ENCODE measurements at places on chromosomes 6 and 20.

DNA sequence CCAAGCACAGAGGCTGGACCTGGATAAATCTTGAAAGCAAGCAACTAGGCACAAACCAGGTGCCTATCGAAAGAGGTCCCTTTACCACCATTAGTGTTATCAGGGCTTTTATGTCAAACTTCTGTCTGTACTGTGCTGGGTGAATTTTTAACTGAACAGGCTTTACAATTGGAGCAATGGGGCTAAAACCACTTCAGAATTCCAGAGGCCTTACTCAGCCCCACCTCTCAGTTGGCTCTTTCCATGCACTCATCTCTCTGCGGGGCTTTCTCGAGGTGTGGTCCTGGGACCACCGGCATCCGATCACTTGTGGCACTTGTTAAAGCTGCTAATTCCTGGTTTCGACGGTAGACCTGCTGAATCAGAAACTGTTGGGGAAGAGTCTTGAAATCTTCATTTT is 232.5 kb downstream of the SOX4 start:
- DNase-seq = no peak

DNA sequence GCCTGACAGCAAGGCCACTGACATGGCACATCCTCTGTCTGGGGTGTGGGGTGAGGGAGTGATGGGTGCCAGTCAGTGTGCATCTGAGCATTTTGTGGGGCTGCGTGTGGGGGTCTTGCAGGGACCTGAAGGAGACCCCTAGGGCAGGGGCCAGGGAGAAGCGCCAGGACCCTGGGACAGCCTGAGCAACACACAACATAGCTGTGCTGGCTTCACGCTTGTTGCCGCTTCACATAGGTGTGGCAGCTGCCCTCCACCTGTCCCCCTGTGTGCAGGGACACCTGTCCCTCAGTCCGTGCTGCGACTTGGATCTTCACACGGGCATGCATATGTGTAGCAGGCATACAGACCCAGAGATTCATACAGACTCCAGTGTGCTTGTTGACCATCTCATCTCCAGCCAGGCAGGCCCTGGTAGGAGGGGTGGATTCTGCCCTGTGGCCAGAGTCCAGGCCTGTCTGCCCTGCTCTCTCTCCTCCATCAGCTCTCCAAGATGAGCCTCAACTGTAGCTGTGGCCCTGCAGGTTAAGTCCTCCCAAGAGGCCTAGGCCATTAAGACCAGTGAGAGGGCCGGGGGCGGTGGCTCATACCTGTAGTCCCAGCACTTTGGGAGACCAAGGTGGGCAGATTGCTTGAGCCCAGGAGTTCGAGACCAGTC is 3.2 kb upstream of the NPBWR2 start:
- DNase-seq = no peak

DNA sequence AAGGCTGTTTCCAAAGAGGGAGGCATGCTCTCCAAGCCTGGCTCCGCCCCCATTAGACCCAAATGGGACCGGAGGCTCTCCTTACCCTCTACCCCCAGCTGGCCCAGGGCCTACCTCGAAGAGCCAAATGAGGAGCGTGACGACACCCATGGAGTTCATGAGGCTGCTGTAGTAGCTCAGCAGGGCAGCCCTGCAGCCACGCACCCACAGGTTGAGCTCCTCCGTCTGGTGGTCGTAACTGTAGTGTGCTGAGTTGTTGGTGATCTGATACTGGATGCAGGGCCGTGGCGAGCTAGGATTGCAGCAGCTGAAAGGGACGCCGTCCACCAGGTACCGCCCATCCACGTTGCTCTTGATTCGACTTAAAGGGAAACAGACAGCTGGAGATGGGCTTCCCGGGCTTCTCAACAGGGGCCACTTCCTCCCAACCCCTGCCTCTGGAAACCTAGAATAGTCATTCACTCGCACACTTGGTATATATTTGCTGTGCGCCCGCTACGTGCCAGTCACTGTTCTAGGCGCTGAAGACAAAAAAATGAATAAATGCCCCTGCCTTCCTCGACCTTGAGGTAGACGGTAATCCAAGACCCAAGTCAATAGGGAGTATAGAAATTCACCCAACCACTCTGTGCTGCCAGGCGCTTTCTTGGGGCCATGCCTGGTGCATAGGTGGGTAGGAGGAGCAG is 18.0 kb downstream of the PRPH2 start:
- DNase-seq = no peak

DNA sequence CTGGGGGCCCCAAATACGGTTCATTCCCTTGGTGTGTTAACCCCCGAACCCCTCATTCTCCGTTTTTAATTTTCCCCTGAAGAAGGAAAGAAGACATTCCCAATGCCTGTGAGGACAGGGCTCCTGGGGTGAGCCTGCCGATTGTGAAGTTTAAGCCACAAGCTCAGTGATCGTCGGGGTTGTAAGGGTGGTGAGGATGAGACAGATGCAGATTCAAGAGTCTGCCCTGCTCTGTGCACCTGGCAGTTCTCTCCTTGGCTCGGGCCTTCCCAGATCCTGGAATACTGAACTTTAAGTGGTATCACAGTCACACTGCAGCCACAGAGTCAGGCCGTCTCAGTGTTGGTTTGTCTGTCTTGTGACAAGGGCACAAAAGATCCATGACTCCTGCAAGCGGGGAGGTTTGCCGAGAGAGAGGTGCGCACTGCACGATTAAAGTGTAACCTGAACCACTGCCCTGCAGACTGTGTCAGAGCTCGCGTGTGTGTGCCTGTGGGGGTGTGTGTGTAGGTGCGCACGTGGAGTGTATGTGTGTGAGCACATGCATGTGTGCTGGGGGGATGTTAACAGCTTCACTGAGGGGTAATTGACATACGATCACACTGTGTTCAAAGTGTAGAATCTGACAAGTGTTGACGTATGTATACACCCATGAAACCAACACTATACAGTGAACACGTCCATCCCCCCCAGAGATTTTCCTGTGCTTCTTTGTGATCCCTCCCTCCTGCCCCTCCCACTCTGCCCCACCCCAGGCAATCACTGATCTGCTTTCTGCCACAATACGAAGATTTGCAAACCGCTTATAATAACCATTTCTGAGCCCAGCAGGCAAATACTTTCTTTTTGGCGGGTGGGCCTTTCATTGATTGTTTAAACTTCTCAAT is 38.9 kb downstream of the RPP40 start:
- DNase-seq = no peak

- DNase-seq = no peak
Observed at GRCh38 chr6:168783720-168784119, 342.7 kb downstream of the SMOC2 start.

DNA sequence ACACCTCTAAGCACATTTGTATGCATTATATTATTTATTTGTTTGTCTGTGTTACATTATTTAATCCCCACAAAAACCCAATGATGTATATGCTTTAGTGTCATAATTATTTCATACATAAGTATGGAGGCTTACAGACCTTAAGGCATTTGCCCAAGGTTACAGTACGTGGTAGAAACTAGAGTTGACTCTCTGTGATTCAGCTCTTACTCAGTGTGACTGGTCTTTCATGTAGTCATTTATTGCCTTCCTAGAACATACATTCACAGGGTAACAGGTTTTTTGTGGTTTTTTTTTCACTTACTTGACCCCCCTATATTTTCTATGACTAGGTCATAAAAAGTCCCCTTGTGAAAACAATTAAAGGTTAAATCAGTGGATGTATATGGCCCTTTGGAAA is 566.8 kb downstream of the TFAP2A start:
- no peak for DNase-seq

GRCh38 chr6:43781941-43782704 is 12.1 kb downstream of the VEGFA start:
- DNase-seq = no peak

GRCh38 chr20:57496592-57496991 is 28.3 kb downstream of the CTCFL start:
- no peak for DNase-seq

GRCh38 chr20:47281376-47281775 is 75.1 kb downstream of the ZMYND8 start:
- DNase-seq = no peak

DNA sequence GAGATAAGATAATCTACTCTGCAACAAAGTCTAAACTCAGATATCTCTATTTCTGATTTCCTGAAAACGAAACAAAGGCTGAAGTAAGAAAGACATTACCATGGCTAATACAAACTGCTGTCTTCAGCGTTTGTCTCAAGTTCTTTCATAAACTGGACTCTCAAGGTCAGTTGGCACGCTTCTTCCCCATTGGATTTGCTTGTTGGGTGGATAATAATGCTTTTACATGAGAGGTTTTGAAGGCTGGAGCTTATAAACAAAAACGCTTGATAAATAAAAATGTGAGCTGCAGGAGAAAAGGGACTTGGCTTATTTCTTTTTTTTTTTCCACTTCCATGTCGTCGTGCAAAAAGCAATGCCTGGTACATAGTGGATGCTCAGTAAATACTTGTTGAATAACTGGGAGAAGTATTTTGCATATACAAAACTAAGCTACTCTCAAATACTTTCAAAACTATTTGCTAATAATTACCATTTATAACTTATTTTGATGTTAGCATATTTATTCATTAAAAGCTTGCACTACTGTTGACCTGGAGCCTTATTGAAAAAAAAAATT is 65.7 kb upstream of the EEF1A1 start:
- no peak for DNase-seq

DNA sequence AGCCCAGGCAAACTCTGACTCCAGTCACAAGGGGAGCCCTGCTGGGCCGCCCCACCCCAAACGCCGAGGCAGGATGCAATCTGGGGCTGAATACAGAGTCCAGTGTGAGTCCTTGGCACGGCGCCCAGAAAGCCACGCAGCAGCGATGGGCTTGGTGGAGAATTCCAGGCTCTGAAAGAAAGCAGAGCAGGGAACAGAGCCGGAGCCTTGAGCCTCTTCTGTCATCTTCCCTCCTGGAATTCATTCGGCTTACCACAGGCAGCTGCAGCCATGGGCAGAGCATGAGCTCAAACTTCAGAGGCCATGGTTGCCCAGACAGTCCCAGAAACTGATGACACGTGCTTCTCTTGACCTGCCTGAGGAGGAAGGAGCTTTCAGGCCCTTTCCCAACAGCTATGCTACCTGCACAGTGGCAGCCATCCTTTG is 441.1 kb upstream of the JARID2 start:
- DNase-seq = no peak

DNA sequence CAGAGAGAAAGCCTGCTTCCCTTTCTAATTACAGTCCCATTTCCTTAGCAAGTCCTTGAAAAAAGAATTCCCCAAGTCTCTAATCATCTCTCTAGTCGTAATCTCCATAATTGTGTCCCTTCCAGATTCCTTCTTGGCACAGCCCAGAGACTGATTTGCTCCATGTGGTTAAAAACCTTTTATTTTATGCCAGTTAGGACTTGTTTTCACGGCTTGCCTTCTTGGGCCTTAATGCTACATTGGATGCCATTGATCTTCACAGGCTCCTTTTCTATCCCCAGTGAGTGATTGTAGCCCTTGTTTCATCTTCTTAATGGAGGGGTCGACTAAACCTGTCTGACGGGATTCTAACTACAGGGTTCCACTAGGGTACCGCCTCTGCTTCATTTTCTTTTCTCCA is 650.6 kb upstream of the ARID1B start:
- no peak for DNase-seq

- DNase-seq = peak; percentile 22
Observed at GRCh38 chr6:136607932-136608772, 57.9 kb upstream of the MAP7 start.

Measured in SHP77 treated with DMSO at 0.1 percent for 48 hours (cell line).